ENCODE measurements at places on chromosomes 5 and 9.

- DNase-seq = no peak
These were observed 56.8 kb downstream of the UGCG start for GRCh38 chr9:111953444-111953843.

DNA sequence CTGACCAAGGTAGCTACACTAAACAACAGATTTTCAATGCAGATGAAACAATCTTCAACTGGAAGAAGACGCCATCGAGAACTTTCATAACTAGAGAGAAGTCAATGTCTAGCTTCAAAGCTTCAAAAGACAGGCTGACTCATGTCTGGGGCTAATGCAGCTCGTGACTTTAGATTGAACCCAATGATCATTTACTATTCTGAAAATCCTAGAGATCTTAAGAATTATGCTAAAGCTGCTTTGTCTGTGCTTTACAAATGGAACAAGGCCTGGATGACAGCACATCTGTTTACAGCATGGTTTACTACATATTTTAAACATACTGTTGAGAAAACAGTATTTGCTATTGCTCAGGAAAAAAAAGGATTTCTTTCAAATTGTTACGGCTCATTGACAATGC, 54.9 kb downstream of the RICTOR start:
- no peak for DNase-seq

GRCh38 chr5:12360218-12360617, 456.0 kb upstream of the CTNND2 start:
- no peak for DNase-seq

DNA sequence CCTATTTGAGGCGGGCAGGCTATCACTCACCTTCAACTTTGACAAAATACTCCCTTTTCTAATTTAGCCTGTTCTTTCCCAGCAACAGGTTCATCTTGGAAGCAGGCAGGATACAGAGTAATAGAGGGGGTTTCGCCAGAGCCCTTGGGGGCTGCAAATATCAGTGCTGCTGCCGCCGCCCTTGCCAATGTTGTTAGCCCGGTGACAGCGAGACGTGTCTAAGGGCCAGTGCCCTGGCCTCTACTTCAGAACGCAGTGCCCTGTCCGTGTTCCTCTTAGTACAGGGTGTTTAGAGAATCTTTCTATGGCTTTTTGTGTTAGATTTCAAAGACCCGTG, 703 bp downstream of the FAM120AOS start:
- DNase-seq = peak; percentile 47

GRCh38 chr5:110439296-110439695, 287.2 kb downstream of the TMEM232 start:
- no peak for DNase-seq

DNA sequence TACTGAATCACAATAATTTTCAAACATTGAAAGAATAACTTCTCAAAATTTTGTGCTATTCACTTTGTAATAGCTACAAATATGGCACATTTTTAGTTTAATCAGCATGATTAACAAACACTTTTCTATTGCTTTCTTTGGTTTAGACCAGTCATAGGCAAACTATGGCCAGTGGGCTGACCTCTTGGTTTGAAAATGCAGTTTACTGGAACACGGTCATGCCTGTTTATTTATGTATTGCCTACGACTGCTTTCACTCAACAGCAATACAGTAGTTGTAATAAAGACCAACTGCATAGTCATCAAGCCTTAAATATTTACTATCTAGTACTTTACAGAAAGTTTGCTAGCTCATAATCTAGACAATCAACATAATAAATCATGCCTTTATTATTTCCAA, 810.8 kb downstream of the TLE1 start:
- no peak for DNase-seq

All from adrenal gland (tissue), 19 donors.